Natural killer cell (primary cell): ENCODE measurements at places on chromosomes 3 and 15. TPM values are rescaled to one million over a fixed set of nuclear protein-coding genes. Genes with fewer than 3 reads are reported as not detected.

Gene ELL3
- total RNA-seq, result 0.88 TPM

Gene PRTG
- not detected for total RNA-seq

Gene GNAT1
- not detected for total RNA-seq

DNA sequence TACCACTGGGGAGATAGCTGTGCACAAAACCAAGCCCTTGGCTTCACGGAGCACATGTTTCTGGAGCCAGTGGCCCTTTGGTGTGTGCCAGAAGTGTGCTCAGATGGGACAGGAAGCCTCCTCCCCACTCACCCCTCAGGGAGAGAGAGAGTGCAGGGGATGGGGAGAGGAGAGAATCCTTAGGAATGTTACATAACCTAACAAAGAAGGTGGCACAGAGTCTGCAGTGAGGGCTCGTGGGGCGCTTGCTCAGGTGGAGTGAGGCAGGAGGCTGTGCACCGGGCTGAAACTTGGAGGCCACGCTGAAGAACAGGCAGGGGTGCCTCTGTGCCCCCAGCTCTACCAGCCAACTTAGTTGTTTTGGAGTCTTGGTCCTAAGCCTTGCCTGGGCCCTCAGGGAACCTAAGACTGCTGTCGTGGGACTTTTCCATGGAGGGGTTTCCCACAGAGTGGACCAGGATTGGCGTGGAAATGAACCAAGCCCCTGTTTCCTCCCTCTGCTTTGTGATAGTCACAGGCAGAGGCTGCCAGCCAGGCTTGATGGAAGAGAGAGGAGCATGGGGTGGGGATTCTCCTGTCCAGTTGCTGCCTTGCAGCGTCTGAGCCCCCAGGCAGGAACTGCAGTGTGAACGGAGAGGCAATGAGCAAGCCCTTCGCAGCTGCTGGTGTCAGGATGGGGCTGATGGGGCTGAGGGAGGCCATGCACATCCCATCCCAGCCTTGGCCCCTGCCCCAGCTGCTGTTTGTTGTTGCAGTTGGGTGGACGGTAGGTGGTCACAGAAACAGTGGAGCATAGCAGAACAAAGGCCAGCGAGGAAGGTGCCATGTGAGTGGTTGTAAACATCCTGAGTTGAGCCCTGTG, 32.7 kb downstream of the PDIA5 start:
- no peak for DNase-seq
- no peaks in the 10 kb centered on the region for H3K27me3 ChIP-seq
- H3K27ac ChIP-seq, result no peak overlapping the region
- no peaks in the 10 kb centered on the region for H3K4me1 ChIP-seq
- H3K4me3 ChIP-seq, result no peak overlapping the region

DNA sequence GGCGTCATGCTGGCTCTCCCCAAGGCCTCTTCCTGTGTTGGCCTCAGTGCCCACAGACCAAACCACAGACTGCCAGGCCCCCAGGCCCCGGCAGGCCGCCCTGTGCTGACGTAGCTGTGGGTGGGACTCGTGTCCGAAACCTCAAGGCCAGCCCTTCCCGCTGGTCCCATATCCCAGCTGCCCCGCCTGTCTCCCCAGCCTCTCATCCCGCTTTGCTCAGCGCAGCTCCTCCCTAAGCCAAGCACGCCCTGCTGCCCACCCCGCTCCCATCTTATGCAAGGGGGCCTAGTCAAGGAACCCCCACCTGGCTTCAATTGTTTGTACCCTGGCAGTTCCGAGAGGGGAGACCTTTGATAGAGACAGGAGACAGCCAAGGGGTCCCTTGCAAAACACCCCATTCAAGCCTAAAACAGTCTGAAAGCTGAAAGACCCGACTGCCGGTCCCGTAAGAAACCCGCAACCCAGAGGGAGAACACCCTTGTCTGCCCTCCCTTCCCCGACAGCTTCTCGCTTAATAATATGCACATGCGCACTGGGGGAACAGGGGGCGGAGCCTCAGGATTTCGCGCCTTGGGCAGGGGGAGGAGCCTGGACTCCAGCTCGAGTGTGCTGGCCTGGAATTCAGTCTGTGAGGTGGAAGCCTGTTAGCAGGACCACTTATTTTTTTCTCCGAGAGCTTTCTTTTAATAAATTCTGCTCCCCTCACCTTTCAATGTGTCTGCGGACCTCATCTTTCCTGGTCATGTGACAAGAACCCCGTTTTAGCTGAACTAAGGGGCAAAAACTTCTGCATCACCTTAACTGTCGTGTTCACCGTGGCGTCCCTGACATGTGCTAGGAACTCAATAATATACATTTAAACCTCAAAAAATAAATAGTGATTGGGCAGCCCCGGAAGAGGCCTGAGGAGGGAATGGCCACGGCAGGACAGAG, 17.2 kb downstream of the TNFAIP8L3 start:
- H3K4me1 ChIP-seq, result peaks cover 22% of the 10 kb centered on the region
- H3K4me3 ChIP-seq, result peak overlapping the region; percentile 28
- no peak overlapping the region for H3K27ac ChIP-seq
- H3K36me3 ChIP-seq, result no peaks in the 10 kb centered on the region
- H3K27me3 ChIP-seq, result no peaks in the 10 kb centered on the region

DNA sequence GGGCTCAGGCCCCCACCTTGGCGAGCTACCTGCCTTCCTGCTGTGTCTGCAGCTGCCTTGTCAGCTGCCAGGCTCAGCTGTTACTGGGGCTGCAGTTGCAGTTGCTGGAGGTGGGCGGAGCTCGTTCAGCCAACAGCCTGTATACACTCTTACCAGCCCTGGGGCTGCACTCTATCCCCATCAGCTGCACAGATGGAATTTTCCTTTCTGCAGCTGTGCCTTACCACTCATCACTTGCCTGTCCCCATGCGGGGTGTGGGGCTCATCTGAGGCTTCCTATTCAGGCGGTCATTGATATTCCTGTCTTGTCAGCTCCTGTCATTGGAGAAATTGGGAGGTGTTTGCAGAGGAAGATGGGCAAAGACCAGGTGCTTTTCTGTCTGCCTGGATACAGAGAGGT, 9.1 kb upstream of the SYN2 start:
- no peaks in the 10 kb centered on the region for H3K4me1 ChIP-seq
- no peak overlapping the region for H3K4me3 ChIP-seq
- no peak overlapping the region for H3K27ac ChIP-seq
- H3K27me3 ChIP-seq, result no peaks in the 10 kb centered on the region
- no peaks in the 10 kb centered on the region for H3K36me3 ChIP-seq

- no peak overlapping the region for H3K4me3 ChIP-seq
- H3K4me1 ChIP-seq, result no peaks in the 10 kb centered on the region
- no peaks in the 10 kb centered on the region for H3K36me3 ChIP-seq
- H3K27ac ChIP-seq, result no peak overlapping the region
- no peaks in the 10 kb centered on the region for H3K27me3 ChIP-seq
Observed at GRCh38 chr3:104273046-104273649, 1093.6 kb upstream of the ALCAM start.

- no peak for DNase-seq
- H3K4me1 ChIP-seq, result peaks cover 4% of the 10 kb centered on the region
- H3K27ac ChIP-seq, result no peak overlapping the region
- H3K27me3 ChIP-seq, result no peaks in the 10 kb centered on the region
- peaks cover 13% of the 10 kb centered on the region for H3K36me3 ChIP-seq
Observed at GRCh38 chr15:85639752-85640381, 154.9 kb downstream of the KLHL25 start.
